ENCODE measurements at places on chromosomes 3 and 15.

DNA sequence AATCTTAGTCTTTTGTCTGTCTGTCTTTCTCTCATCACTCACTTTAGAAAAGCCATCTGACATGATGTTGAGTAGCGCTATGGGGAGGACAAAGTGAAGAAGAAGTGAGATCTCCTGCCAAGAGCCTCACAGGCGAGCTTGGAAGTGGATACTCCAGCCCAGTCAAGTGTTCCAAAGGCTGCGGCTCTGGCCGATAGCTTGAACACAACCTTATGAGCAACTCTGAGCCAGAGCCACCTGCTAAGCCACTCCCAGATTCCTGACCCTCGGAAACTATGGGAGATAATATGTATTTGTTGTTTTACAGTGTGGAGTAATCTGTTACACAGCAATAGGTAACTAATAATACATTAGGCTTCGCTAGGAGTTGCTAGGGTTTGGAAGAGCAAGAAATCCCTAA is 76.2 kb downstream of the MB21D2 start:
- peak; percentile 40 for DNase-seq

DNA sequence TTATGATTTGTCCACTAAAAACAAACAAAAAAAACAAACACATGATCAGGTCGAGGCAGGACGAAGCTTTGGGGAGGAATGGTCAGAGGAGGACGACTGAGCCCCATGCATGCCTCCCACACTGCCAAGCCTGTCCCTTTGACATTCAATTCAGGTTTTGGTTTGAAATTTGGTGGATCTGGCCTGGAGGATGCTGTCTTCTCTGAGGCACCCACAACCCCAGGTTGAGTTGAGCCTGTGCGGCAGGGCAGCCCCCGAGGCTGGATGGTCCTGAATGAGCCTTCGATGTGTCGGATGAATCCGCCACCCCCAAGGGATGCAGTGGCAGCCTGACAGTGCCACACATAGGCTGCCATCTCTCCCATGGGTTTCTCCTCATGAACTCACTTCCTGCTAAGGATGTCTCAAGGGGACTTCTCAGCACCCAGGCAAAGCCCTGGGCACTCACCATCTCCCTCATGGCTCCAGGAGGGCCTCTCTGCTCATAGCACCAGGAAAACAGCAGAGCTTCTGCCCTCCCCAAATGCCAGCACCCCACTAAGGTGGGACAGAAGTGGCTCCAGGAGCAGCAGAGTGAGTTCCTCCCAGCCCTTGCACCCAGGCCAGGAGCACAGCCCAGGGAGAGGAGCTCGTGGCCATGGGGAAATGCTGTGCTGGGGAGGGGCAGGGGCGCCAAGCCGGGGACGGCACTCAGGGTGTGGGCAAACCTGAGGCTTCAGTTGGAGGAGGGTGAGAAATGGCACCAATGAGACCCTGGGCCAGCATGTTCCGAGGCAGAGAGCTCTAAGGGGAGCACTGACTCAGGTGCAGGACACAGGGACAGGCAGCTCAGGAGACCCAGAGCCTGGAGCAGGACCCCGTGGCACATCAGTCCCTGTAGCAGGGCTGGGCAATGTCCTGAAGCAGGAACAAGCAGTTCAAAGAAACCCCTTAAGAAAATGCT is 18.5 kb downstream of the PRR23E start:
- DNase-seq: no peak

GRCh38 chr3:68088216-68088615 is 433.8 kb upstream of the SUCLG2 start:
- peak; percentile 92 for DNase-seq

- DNase-seq: peak; percentile 3
Observed at GRCh38 chr15:72706266-72706665, 20.3 kb downstream of the BBS4 start.

- DNase-seq: no peak
Observed at GRCh38 chr3:24067483-24067882, 122.4 kb downstream of the NR1D2 start.

DNA sequence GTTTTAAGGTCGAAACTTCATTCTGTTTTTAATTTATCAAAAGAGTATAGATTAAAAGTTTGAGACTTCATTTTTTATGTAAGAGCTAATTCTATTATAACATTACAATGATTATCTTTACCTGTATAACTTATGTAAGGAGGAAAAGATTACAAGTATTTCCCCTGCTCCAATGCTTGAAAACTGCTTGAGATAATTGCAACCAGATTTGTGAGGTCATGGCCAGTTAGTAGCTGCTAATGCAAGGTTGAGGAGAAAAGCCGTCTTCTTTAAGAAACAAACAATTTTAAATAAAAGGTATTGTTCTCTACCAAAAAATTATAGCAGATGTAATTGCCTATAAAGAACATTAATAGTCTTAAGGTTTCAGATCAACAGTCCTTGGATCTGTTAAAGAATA is 208.3 kb upstream of the UBE2E2 start:
- DNase-seq: no peak

DNA sequence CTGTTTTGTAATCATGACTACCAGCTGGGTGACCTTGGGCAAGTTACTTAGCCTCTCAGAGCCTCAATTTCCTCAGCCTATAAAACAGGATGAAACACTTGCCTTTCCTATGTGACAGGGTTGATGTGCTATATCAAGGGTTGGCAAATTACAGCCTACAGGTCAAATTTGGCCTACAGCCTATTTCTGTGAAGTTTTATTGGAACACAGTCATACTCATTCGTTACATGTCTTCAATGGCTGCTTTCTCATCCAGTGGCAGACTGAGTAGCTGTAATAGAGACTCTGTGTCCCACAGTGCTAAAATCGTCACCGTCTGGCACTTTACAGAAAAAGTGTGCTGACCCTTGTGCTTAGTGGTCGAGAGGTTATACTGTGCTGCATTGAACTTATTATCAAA is 16.6 kb downstream of the ABHD6 start:
- no peak for DNase-seq

DNA sequence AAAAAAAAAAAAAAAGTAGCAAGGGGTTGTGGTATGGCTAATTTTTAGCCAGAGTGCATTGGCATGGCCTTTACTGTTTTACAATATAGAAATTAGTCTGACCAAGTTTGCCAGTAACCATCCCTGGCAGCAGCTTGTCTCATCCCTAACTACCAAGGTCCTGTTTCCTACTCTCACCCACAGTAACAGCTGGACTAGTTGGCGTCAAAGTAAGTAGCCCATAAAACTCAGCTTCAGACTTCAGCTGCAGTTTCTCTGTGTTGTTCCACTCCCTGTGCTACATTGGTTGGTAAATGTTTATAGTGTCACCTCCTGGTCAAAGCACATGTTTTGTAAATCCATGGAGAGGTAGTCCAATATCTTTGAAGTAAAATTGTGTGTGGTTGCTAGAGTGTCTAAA is 691.3 kb downstream of the ZPLD1 start:
- DNase-seq: peak; percentile 46

GRCh38 chr15:72276326-72276700 is 4.0 kb upstream of the PARP6 start:
- DNase-seq: no peak

- no peak for DNase-seq
Observed at GRCh38 chr3:161233557-161233956, 12.4 kb downstream of the NMD3 start.

DNA sequence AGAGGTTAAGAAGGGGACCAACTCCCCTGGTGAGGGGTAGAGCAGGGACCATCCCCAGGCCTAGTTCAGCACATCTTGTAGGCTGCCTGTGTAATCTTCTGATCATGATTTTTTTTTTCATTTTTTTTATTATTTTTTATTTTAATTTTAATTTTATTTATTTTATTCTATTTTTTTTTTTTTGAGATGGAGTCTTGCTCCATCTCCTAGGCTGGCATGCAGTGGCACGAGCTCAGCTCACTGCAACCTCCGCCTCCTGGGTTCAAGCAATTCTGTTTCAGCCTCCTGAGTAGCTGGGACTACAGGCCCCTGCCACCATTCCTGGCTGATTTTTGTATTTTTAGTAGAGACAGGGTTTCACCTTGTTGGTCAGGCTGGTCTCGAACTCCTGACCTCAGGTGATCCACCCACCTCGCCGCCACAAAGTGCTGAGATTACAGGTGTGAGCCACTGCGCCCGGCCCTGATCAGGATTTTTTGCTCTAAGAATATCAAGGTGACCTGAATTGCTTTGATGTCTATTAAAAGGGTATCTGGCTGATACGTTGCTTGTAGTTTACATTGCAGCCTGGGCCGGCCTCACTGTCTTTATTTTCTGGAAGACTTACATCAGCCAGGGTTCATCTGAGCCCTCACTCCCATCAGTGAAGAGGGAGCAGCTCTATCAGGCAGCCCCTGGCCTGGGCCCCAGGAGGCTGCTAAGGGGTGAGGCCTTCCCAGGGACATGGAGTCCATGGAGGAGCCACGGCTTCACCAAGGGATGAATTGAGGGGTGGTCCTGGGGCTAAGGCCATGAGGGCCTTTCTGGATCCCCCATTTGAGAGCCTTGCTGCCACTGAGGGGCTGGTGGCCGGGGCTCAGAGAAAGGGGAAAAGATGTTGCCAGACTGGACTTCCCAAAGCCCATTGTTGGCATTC is 10.7 kb downstream of the SYNM start:
- no peak for DNase-seq
